ENCODE measurements at places on chromosomes 5 and 9.

GRCh38 chr9:76438841-76439588 is 20.0 kb upstream of the GCNT1 start:
- no peak for DNase-seq

DNA sequence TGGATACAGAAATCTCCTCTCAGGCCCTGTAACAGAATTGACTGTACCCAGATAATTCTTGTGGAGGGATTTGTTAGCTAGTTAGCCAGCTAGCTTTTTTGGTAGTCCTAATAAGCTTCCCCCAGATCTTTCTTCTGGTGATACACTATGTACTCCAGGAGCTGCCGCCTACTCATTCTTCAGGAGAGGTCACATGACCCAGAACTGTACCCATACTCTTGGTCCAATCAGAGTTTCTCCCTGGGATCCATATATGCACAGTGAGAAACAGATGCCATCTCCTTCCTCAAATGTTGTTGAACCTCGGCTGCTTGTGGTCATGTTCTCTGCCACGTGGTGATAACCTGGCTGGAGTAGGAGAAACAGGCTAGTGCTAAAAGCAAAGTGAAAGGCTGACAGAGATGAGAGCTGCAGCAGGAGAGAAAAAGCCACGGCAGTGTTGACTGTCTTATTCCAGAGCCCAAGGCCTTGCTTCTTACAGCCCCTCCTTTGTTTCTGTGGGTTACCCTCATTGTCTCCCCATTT is 123.0 kb upstream of the RFX3 start:
- no peak for DNase-seq

DNA sequence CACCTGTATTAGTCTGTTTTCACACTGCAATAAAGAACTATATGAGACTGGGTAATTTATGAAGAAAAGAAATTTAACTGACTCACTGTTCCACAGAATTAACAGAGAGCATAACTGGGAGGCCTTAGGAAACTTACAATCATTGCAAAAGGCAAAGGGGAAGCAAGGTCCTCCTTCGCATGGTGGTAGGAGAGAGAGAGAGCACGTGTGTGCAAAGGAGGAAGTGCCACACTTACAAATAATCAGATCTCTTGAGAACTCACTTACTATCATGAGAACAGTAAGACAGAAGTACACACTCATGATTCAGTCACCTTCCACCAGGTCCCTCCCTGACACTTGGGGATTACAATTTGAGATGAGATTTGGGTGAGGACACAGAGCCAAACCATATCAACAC is 258.7 kb downstream of the TRIM32 start:
- DNase-seq = no peak

GRCh38 chr5:131679911-131680310 is 44.9 kb upstream of the RAPGEF6 start:
- DNase-seq = no peak

DNA sequence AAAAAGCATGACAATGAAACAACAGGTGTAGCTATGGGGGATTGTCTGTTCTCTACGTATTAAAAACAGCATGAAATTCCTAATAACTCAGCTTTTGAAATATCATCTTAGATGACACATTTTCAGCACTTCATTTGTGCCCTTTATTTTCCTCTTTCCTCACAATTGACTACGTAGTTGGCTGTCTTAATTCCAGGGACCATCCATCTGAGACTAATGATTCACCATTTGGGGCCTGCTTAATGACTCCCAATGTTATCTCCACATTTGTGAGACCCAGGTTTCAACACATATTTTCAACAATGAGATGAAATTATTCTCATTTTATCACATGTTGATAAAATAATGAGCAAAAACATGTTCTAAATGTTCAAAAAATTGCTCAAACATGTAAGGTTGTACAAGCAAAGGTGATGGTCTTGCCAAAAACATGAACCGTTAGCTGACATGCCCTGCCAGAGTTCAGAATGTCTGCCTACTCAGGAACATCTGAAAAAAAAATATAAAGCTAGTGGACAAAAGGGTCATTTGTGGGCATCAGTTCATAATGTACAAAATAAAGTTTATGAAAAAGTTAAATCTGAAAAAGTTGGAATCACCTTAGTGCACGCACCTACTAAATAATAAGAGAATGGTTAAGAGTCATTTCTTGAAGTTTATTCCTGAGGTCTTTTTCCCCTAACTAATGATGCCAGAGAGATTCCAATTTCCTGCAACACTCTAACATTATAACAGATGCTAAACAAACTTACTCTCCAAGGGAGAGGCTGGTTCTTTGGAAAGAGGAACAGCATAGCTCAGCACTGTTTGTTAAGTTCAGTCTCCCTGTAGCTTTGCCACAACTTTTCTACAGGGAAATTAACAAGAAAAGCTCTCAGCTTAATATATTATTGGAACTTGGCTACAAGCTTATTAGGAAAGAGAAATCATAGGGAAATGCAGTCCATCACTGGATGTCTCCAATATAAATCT is 275.5 kb downstream of the SPOCK1 start:
- no peak for DNase-seq

DNA sequence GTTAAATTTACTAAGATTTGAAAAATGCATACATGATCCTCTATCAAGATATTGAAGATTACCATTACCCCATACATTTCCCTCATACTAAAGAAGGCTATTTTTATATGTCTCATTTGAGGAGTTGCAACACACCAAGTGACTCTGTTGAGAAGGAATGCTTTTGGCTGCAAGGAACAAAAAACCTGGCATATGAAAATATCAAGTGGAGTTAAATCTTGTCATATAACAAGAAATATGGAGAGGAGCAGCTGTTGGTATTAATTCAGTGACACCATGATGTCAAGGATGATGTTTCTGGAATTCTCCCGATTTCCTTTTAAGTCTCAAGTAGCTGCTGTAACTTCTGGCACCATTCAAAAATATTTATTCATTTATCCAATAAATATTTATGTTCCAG is 193.8 kb downstream of the CSNK1G3 start:
- no peak for DNase-seq

DNA sequence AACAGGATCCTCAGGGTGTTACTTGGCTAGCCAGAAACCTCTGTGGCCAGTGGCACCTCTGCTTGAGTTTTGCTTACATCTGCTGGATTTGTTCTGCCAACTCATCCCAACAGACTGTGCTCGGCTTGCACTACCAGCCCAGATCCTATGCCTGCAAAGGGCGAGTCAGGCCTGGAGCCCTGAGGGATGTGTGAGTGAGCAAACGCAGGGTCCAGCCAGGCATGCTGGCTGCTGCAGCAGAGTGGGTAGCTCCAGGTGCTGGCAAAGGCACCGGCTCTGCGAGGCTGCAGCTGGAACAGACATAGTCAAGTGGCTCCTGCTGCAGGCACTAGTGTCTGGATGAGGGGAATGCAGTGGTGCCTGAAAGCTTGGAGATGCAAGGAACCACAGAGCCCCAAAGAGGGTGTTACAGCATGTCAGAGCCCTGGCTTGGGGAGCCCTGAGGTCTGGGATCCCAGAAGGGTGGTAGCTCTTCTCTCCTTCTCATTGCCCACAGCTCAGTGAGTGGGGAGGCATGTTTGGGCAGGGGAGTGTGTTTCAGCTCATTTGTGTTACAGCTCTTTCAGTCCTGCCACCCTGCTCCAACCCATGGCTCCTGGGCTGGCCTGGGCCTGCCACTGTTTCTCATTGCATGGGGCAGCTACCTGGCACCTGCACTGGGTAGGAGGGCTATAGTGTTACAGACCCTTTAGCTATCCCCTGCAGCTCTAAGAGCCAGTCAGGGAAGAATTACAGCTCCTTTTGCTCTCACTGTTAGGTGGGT is 332.6 kb downstream of the TAF11L14 start:
- no peak for DNase-seq

DNA sequence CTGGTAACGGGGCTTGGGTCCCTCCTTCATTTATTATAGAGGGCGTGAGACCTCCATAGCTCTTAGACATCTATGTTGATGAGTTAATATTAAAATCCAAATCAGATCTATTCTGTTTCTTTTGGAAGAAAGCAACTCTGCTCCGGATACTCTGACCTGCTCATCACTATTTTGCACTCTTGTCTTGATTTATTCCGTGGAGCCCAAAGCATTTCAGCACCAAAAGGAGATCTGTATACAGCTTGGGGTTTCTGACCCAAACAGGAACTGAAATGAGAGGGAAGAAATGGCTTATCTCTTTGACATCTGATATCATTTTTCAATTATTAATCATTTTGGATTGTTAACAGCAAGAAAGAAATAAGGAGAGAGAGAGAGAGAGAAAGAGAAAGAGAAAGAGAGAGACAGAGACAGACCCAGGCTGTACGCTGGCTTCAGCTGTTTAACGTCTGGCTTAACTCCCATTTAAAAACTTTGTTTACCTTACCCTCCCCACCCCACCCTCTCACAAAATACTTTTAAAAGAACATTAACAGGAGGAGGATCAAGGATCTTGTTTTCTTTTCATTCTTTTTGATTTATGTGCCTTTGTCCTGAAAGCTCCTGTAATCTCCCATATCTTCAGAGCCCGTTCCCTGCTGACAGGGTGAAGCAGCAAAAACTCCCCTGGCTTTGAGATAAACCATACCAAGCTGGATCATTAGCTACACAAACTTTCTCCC is 231.4 kb upstream of the TUT7 start:
- DNase-seq = no peak

DNA sequence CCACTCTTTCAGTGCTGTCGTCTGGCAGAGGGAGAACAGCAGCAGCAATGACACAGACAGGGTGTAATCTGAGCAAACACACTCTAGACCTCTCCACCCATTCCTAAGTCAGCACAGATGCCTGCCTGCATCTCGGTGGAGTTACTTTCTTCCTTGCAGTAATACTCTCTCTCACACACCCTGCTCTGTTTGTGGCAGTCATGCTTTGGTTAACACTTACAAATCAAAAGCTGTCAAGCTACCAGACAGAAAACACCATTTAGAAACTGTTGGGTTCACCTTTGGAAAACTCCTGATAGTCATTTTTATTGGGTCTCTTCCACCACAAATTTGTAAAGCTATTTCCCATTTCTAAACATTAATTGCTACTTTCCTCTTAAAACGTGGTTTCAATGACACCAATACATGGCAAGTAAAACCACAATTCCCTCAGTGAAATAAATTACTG is 27.3 kb downstream of the LHFPL2 start:
- DNase-seq = no peak

DNA sequence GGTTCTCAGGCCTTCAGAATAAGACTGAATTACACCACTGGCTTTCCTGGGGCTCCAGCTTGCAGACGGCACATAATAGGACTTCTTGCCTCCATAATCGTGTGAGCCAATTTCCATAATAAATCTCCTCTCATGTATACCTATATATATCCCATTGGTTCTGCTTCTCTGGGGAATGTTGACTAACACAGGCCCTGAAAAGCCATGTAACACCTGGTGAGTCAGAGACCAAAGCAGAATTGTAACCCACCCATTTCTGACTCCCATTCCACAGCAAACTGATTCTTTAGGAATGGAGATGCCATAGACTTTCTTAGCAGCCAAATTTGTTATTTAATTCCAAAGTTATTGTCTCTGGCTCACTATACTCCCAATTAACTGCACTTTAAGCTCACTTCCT is 85.4 kb upstream of the AGXT2 start:
- no peak for DNase-seq

- DNase-seq = no peak
These were observed 91.8 kb upstream of the GPR151 start for GRCh38 chr5:146607659-146608332.

GRCh38 chr5:98157368-98157767 is 616.1 kb upstream of the RGMB start:
- DNase-seq = no peak

- no peak for DNase-seq
These were observed 271.0 kb downstream of the PRR16 start for GRCh38 chr5:120735076-120735475.

DNA sequence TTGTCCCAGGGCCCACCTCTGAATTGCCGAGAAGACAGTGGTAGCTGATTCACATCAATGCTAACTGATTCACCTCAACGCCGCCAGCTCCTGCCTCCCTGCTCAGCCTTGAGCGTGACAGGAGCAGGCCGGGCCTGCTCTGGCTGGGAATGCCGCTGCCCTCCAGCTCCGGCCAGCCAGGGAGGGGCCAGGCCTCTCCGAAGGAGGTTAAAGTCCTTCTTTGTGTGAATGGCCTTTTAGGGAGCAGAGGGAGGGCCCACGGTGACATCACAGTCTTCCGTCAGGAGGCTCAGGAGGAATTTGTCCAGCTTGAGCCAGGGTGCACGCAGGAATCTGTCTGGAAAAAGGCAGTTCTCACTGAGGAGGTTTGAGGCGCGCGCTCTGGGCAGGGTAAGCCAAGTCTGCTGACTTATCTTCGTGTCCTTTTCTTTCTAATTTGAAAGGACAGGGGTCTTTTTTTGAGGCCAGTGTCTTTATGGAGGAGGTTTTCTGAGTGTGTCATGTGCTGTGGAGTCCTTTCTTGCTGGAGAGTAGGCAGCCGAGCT is 82.7 kb downstream of the C9orf152 start:
- peak; percentile 86 for DNase-seq

DNA sequence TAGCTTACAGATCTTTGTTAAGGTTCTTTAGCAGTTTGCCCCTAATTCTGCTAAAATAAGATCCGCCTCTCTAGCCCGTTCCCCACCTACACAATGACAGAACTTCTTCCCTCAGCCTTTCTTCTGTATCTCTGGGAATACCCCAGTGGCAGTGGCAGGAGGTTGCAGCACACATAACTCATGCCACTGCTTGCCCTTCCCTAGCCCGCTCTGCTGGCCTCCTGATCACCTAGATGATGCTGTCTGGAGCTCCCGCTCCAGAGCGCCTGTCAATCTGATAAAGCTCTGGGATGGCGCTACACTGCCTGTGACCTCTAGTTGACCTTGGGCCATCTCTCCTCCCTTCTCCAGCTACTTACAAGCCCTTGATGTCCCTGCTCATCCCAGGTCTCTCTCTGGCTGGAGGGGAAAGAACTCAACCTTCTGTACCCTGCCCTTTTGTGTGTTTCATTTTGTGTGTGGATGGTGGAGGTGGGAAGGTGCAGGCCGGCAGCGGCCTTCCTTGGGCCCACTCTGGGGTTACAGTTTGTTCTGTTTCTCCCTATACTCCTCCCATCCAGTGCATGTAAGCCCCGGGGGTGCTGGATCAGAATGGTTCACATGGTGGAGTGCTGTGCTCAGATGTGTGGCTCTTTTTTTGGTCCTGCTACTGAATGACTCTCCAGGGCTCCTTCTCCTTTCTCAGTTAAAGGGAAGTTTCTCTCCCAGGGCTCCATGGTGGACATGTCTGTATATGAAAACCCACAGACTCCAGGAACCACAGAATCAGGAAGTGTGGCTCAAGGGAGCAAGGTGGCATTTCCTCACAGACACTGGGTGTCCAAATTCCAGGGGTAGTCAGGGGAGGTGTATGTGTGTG is 29.1 kb downstream of the MTX3 start:
- DNase-seq = no peak

GRCh38 chr9:126775926-126776325 is 28.9 kb upstream of the ZBTB43 start:
- DNase-seq = no peak

- DNase-seq = no peak
These were observed 28.2 kb downstream of the WDR41 start for GRCh38 chr5:77463905-77464304.

GRCh38 chr9:130555061-130555460 is 24.3 kb upstream of the FUBP3 start:
- no peak for DNase-seq
